ENCODE measurements at places on chromosomes 6 and 20. TPM values are rescaled to one million over a fixed set of nuclear protein-coding genes. Genes with fewer than 3 reads are reported as not detected.

Gene C20orf202
- not detected for total RNA-seq

Gene PAX1
- total RNA-seq, result not detected

Gene COX4I2
- total RNA-seq, result not detected

Gene POPDC3
- 2.0 TPM for total RNA-seq

Gene EPPIN
- total RNA-seq, result 0.23 TPM

Gene CGA
- total RNA-seq, result not detected

Gene HLA-DMB
- 0.63 TPM for total RNA-seq

Gene SKIC2
- total RNA-seq, result 55.6 TPM

Gene TNFAIP3
- total RNA-seq, result 3.4 TPM

Gene RIPOR2
- 29.1 TPM for total RNA-seq

Gene HLA-DQA2
- 0.35 TPM for total RNA-seq

Gene SLC44A4
- total RNA-seq, result 0.41 TPM

Gene XKR7
- total RNA-seq, result 12.3 TPM

Gene TMEM244
- not detected for total RNA-seq

Gene CST4
- total RNA-seq, result not detected

Gene OPRL1
- 0.15 TPM for total RNA-seq

Gene RAMACL
- total RNA-seq, result 2.2 TPM

All from motor neuron (in vitro differentiated cells).